ENCODE measurements at places on chromosomes 1 and 21.

DNA sequence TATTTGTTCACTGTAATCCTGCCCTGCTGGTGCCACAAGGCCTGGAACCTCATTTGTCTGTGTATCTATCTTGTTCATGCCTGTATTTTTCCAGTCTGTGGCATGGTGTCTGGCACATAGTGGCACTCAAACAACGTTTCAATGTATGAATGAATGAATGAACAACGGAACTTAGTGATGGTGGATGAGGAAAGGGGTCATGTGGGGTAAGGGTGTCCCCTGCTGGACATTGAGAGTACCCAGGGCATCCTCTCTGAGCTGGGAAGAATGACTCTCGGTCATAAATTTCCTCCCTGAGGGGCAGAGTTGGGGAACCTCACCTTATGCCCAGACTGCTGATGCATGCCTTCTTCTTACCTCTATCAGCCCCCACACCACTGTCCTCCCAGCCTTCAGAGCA lies 18.9 kb upstream of the ZNF683 start:
- no peak for DNase-seq

GRCh38 chr1:229047161-229047839 lies 223.6 kb upstream of the RAB4A start:
- DNase-seq = no peak

GRCh38 chr1:160352555-160352954 lies 9.4 kb downstream of the NCSTN start:
- DNase-seq = no peak

GRCh38 chr1:107883562-107883961 lies 81.4 kb downstream of the VAV3 start:
- DNase-seq = no peak

- DNase-seq = no peak
Observed at GRCh38 chr1:78884685-78885452, 121.7 kb downstream of the ADGRL4 start.

GRCh38 chr1:41371630-41372599 lies 10.7 kb downstream of the FOXO6 start:
- DNase-seq = no peak

DNA sequence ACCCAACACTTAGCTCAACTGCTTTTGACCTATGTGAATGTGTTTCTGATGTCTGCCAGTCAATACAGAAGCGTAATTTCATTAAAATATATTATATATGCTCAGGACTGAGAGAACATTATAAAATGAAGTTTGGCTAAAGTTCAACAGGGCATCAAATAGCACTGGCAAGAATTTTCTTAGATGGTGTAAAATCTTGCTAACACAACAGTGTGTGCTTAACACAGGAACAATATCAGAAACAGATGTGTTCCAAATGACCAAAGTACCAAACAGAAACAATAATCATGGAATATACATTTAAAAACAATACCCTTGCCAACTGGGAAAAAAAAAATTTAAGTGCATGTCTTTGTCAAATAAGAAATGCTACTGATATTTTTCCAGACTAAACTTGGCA lies 10.4 kb upstream of the LHX8 start:
- DNase-seq = no peak

DNA sequence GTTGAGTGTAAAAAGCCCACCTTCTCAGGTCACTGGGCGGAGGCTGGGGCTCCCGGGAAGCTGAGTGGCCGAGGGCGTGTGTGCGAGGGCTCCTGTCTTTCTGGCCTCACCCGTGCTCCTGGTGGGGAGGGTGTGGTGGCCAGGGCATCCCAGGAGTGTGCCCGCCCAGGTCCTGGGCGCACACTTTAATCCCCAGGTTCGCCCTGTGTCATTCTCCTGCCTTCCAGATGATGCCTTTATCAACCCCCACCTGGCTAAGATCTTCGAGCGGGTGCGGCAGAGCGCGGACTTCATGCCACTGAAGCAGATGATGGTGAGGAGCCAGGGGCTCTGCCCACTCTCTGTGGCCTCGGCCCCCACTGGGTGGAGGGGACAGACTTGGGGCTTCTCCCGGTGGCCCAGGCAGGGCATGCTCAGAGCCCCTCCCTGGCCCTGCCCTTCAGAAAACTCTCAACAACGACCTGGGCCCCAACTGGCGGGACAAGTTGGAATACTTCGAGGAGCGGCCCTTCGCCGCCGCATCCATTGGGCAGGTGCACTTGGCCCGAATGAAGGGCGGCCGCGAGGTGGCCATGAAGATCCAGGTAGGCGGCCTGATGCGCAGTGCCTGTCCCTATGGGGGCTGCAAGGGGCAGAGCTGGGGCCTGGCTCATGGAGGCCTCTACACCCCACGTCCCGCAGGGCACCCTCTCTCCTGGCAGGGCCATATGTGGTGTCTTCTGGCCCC lies 42.5 kb downstream of the COQ8A start:
- DNase-seq = no peak

GRCh38 chr1:162548170-162548569 lies 13.4 kb upstream of the UAP1 start:
- no peak for DNase-seq

GRCh38 chr1:59879996-59880505 lies 46.5 kb downstream of the CYP2J2 start:
- no peak for DNase-seq

- no peak for DNase-seq
Observed at GRCh38 chr1:174447866-174448530, at the start of gene GPR52. TSS of gene GPR52 (plus strand) at chr1:174447964. CDS start at chr1:174448112, 148 bp downstream.

All from activated T-cell treated with anti-CD3 and anti-CD28 coated beads, Interleukin-2, amount 50 U/mL, for 48 hours (primary cell).